Fibroblast of skin of scalp (primary cell): ENCODE measurements at places on chromosomes 3 and 15.
A peak's percentile ranks its signal among the peaks of the same experiment; 100 is the strongest.

GRCh38 chr3:56269755-56270535 is 198.3 kb downstream of the ERC2 start:
- DNase-seq, result peak; percentile 76

DNA sequence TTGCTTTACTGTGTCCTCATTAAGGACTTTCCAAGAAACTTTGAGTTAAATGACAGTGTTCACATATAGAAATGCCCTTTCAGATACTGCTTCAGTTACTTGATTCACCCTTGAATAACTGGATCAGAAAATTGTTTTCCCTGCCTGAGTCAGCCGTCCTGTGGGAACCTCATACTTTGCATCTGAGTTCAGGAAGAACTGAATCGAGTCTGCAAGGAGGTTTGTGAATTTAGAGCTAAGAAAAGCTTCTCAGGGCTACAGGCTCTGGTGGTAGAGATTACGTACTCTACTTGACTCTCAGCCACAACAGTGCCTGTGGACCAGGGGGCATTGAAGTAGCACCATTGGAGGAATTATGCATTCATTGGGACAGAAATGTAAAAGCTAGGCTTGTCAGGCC is 252.4 kb upstream of the C2CD4B start:
- DNase-seq, result peak; percentile 55

DNA sequence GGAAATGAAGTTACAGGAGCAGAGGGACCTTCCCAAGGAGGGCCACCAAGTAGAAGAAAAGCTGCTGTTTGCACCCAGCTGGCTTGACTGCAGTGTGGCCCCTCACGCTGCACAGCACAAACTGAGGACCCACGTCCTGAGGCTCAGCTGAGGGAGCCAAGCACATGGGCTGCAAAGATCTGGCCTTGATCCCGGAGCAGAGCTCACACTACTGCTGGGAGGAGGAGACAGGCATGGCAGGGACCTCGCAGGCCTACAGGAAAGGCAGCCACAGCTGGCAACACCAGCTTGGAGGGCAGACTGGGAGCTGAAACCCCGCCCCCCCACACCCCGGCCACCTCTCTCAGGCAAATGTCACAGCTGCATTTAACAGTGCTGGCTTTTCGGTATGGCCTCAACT is 39.7 kb downstream of the KLHL25 start:
- DNase-seq, result no peak

- DNase-seq, result no peak
These were observed 520.0 kb downstream of the MECOM start for GRCh38 chr3:169143506-169143905.

- peak; percentile 89 for DNase-seq
These were observed 544.8 kb downstream of the AGBL1 start for GRCh38 chr15:86624261-86625036.

DNA sequence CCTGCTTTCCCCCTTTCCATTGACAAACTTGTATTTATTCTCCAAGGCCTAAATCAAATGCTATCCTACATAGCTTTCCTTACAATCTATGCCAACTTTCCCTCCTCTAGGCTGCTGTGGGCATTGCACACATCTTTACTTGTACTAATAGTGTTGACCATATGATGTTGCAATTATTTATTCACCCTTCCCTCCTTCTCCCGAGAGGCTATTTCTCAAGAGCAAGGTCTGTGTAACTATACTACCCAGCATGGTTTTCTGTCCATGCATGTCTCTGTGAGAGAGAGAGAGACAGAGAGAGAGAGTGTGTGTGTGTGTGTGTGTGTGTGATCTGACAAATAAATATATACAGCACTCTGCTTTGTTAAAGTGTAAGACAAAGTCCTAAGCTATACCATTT is 63.8 kb downstream of the GTPBP8 start:
- peak; percentile 69 for DNase-seq

GRCh38 chr3:126491221-126492013 is 15.7 kb upstream of the ZXDC start:
- DNase-seq, result no peak

GRCh38 chr15:80489030-80489594 is 84.9 kb downstream of the ARNT2 start:
- DNase-seq, result peak; percentile 97

DNA sequence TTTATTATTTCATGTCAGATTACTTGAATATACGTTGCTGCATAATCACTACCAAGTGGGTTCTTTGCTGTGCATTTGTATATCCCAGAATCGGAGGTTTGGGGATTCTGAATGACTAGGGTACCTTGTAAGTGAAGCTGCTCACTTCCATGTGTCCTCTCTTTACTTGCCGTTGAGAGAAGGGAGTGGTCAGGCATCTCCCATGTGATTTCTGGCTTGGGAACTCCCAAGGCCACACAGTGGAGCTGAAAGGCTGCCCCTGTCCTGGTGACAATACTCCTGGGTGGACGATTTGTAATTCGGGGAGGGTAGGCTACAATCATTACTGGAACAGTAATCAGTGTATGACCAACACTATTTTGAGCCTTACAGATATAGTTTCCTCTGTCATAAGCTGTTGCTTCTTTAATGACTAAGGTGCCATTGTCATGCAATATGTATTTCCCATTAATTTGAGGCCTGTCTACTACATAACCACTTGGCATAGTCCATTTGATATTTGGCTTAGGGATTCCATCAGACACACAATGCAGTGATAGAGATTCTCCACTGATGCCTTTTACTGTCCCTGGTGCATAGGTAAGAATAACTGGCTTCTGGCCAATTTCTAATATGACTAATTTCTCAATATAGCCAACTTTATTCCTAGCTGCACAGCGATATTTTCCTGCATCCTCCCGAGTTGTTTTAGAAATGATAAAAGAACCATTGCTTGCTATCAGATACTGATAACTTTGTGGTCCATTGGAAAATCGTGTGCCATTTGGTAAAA is 24.0 kb downstream of the IGSF10 start:
- DNase-seq, result no peak

- no peak for DNase-seq
These were observed 293.6 kb downstream of the FGF12 start for GRCh38 chr3:192433704-192434103.

GRCh38 chr15:68080783-68081182 is 26.7 kb downstream of the PIAS1 start:
- no peak for DNase-seq

DNA sequence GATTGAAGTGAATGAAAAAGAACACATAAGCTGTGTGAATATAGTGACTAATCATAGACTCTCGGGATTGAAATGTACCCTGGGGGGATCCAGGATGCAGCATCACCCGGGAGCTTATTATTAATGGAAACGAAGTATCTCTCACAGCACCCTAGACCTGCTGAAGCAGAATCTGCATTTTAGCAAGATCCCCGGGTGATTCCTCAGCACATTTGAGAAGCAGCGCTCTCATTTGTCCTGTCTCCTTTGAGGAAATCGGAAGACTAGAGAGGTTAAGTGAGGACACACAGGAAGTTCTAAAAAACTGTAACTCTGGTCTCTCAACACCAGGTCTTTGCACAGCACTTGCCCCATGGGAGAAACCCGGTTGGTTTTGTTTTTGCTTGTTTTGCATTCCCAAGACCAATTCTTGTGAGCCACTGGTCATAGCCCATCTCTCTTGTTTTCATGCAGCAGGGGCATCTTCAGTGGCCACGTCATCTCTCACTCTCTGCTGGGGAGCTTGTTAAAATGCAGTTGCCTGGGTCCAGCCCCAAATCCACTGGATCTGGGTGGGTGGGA is 30.2 kb downstream of the ZNF710 start:
- peak; percentile 80 for DNase-seq

DNA sequence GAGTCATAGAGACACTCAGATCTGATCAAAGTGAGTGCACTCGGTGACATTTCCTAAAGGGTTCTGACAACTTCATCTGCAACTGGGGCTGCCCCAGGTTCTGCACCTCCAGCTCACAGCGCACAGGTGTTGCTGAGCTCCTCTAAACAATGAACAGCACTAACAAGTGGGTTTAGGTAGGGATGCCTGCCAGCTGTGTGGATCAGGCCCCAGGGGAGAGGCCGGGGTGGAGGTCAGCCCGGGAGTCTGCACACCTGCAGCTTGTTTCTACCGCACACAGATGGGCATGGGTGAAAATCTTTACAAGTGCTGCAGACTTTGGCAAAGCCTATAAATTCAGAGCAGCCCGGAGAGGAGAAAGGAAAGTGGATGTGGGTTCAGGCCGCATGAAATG is 355 bp downstream of the FBXW12 start:
- no peak for DNase-seq

- peak; percentile 32 for DNase-seq
These were observed 294.9 kb downstream of the RORA start for GRCh38 chr15:60933900-60934885.

DNA sequence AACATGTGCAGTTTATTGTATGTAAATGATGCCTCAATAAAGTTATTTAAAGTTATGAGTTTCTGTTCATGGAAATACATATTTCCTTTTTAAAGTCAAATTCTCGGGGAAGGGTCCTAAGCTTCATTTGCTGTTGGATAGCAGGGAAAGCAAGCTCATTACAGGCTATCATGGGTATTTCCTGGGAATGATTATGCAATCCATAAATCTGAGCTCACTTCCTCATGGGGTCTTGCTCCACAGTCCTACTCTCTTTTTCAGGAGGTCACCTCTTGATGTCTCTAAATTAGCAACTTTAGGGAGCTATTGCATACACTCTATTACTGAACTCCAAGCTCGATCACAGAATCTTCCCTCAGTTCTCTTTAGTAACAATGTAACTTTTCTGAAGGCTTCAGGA is 69.9 kb upstream of the TP63 start:
- no peak for DNase-seq

GRCh38 chr15:77243716-77244401 is 172.9 kb upstream of the TSPAN3 start:
- no peak for DNase-seq

GRCh38 chr15:92538115-92538514 is 117.5 kb downstream of the FAM174B start:
- DNase-seq, result no peak

DNA sequence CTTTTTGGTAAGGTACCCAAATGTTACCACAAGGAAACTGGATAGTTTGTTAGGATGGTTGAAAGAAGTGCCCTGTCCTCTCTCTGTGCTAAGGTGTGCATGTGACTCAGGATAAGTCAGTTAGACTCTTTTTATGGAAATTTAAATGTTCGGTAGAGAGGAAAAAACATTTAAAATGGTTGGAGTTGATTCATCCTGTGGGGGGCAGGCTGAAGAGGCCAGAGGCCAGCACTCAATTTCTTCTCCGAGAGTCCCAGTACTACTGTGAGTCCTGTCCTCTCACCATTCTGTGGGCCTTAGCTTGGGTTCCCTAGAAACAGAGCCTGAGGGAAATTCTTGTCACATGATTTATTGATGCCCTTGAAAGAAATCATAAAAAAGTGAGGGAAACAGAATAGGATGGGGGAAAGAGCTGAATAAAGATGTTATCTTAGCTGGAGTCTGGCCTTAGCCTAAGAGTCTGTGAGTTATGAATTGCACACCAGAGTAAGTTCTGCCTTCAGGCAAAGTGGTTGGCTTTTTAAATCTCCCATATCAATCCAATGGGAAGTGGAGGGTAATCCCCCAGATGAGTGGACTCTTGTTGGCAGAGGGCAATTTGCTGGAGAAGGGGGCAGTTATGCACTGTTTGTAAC is 106.5 kb upstream of the GALNT15 start:
- peak; percentile 58 for DNase-seq

- DNase-seq, result peak; percentile 98
These were observed at the start of gene PLD1 for GRCh38 chr3:171809861-171810628. TSS of gene PLD1 (minus strand) at chr3:171810483. CDS start at chr3:171738051, 72,432 bp downstream.

DNA sequence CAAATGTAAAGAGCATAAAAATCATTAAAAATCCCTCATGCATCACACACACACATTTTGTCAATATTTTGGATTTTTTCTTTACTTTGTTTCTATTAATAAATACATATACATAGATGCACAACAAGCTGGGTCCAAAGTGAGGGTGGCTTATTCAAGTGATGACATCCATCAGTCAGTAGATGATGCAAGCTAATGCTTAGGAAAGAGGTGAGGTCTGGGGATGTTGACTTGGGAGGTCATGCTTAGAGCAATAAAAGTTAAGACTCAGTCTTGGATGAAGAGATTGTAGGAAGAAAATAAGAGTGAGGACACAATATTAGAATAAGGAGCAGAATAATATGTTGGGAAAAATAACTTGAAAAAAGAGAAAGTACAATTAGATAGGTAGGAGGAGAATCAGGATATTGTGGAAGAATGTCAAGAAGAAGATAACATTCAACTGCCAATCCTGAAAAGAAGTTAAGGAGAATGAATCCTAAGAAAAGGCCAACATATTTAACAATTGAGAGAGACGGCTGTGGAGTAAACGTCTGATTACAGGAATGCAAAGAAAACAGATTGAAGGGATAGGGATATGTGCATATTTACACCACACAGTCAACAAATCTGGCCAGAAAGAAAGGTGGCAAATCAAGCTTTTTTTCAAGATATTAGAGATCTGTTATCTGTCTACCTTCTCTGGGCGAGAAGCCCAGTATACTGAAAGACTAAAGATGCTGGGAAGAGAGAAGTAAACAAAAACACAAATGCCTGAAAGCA is 111.0 kb upstream of the TJP1 start:
- DNase-seq, result no peak

GRCh38 chr3:32880225-32880624 is 62.4 kb downstream of the TRIM71 start:
- DNase-seq, result peak; percentile 4

GRCh38 chr3:136075811-136076210 is 110.3 kb downstream of the PPP2R3A start:
- no peak for DNase-seq

DNA sequence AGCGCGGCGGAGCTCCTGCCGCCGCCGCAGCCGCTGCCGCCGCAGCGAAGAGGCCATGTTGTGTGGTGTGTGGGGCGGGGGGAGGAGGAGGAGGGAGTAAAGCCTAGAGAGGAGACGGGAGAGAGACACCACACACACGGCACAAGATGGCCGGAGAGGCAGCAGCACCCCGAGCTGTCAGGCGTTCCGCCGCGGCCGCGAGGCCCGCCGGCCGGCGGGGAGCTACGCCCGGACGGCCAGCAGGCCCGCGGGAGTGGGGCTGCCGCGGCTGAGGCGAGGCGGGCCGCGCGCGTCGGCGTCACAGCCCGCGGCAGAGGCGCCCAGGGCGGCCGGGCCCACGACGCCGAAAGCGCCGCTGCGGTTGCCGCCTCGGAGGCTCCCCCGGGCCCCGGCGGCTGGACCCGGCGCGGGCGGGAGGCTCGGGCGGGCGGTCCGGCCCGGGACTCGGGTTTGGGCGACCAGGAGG is 17.4 kb upstream of the CHD2 start:
- no peak for DNase-seq

- DNase-seq, result no peak
These were observed 148.8 kb upstream of the HES1 start for GRCh38 chr3:193987186-193987585.

- no peak for DNase-seq
These were observed 173.5 kb upstream of the NDN start for GRCh38 chr15:23860290-23861245.

DNA sequence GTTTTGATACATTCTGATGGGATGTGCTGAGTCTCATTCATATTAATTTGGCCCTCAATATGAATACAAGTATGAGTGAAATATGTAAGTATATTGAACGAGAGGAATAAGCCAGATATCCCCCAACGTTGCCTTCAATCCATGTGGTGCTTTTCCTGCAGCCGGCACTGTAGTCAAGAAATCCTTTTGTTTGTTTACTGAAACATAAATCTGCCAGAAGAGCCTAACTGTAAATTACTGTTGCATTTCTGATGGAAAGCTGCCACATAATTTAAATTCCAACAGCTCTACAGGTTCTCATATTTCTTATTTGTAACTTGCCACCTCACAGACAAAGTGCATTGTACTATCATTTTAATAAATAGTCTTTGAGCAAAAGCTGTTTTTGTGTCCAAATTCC is 314.0 kb downstream of the KBTBD8 start:
- DNase-seq, result no peak
